ENCODE measurements at places on chromosomes 1 and 21.

GRCh38 chr21:41031701-41032220 lies 136.2 kb upstream of the BACE2 start:
- no peak for DNase-seq

DNA sequence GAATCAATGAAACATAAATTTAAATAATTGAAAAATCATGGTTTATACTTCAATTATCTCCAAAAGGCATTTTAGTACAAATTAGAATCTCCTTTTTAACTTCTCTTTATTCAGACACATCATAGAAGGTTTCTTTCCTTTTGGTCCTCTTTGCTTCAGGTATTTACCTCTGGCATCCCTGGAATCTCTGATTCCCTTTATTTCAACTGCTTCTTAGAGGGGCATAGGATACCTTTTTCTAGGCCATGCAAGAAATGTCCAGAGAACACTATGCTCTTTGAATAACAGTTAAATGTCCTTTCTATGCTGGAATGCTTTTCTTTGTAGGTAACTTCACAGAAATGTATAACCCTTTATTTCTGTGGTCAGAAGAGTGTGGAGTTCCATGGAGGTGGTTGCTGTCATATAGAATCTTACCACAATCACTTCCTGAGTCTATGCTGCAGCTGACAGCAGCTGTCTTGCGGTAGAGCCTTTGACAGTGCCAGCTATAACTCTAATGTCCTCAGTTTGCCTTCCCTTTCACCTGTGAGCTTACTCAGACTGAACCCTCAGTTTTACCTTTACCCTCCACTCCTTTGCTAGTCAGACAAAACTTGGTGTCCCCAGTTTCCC lies 8.6 kb downstream of the LAMC2 start:
- DNase-seq, result no peak

DNA sequence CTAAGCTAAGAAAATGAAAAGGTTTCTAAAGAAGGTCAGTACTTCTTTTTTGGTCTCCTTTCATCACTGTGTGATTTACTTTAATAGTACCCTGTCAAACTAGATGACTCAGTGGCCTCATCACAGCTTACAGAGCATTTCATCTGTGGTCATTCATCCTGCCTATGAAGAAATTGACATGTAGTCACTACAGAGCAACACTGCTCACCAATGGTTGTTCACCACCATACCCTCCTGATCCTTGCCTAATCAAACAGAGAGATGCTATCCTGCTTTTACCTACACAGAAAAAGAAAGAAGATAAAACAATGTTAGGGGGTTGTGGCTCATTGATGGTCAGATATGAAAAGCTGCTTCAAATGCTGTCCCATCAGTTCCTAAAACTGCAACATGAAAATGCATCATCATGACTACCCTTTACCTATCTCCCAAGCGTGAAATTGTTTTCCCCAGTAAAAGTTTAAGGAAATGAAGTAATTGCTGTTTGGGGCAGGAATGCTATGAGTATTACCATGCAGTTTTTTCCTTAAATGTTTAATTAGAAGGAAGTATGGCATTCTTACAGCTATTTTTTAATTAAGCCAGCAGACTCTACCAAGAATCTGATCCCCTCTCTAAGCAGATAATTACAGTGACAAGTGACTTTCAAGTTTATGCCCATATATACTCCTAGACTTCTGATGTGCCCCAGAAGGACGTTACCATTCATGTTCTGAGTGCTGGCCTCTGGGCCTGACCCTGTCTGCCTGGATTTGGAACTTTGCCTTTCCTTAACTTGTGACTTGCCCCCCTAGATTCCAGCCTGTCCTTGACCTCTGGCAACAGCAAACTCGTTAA lies 46.1 kb upstream of the FBXO28 start:
- no peak for DNase-seq

DNA sequence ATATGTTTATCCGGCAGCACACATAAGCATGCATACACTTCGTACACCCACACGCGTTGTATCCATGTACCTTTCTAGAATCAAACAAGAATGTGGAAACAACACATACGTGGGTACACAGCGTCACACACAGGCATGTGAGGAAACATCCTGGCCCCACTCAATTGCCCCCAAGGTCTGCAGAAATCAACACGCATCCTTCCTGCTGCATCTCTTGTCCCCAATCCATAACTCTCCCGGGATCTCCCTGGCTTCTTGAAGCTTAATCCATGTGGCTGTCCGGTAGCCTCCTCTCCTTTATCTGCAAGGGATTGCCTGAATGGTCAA lies 5.5 kb upstream of the TBX15 start:
- no peak for DNase-seq

- no peak for DNase-seq
These were observed 55.0 kb downstream of the FCRL5 start for GRCh38 chr1:157497284-157497683.

GRCh38 chr1:113630340-113631327 lies 128.7 kb downstream of the PHTF1 start:
- DNase-seq, result no peak

DNA sequence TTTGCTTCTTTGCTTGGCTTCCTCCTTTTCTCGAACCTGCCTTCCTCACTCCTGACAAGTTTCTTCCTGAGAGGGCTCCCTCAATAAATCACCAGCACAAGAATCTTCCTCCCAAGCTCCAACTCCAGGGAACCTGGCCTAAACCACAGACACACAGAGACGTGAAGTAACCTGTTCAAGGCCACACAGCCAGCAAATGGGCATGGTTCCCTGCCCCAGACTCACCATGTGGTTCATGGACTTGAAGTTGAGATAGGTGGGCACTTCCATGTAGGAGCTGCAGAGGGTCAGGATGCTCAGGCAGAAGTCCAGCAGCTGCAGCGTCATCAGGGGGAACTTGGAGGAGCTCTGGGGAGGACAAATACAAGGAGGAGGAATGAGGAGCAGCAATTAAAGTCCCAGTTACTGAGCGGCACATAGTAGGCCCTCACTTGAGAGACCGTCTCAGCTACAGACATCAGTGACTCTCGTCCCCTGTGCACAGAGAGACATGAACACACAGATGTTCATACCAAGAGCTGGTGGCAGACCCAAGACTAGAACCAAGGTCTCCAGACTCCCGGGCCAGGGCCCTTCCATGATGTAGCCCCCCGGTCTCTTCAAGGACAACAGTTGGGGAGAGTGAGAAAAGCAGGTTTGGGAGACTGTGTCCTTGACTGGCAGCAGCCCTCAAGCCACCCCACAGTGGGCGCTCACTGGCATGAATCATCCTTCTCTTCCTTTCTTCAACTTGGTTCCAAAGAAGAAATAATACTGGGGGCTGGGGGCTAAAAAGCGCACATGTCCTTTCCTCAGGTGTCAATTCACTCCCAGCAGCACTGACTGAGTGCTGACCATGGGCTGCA lies 15.6 kb upstream of the MATN1 start:
- no peak for DNase-seq

GRCh38 chr1:23174426-23175110 lies 5.9 kb upstream of the LUZP1 start:
- no peak for DNase-seq

DNA sequence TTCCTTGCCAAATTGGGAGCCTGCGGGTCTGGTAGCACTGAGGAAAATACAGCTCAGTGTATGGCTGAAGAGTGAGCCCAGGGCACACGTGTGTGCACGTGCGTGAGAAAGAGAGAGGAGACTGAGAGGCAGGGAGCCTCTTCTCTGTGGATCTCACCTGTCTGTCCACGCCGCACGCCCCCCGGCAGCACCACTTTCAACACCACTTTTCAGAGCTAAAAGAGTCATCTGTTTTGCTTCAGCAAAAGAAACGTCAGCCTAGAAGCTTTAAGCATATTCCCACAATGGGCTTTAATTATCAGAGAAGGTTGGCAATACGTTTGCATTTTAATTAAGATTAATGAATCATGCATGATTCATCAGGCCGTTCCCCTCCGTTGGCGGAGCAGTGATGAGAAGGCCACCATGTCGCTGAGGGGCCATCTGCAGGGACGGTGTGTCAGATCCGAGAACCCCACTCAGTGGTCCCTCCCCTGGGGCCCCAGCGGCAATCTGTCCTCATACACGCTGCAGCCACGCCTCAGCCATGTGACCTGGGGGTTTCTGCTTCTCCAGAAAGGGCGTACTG lies 56.8 kb downstream of the SIK1 start:
- DNase-seq, result no peak

DNA sequence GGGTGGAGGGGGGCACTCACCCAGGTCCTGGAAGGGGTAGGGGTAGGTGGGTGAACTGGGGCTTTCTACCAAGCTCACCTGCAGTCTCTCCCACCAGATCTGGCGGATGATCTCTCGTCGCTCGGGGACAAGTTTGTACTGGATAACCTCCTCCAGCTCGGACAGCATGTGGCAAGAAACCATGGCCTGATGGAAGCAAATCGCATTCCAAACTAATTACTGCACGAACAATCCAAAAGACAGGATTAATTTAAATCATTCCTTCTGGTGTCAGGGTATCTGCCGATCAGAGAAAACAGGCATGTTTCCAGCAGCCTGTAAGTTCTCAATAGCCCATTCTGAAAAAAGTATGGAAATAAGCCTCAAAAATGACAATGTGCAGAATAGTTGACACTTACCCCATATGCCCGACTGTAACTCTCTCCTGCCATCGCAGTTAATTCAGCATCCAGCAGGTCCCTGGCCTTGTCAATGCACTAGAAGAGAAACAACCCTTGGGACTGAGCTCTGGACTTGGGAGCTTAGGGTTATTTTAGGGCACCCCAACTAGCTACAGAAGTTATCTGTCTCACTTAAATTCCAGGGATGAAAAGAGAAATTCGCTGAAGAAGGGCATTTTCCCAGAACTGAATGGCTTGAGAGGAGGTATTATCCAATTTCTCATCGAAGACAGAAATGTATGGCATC lies 44.4 kb upstream of the ANGPTL7 start:
- DNase-seq, result no peak

DNA sequence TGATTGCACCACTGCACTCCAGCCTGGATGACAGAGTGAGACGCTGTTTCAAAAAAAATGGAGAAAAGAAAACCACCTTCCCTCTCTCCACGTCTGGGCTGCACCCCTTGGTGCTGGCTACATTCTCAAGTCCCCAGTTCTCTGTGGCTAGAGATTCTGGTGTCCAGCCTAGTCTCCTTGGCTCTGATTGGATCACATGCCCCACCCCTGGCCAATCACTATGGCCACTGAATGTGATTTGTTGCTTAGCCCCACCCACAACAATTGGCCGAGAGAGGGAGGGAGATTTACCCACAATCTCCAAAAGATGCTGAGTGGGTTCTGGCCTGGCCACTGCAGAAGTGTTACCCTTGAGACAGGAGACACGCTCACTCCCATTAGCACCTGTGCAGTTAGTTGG lies 39.4 kb downstream of the FHAD1 start:
- DNase-seq, result no peak

DNA sequence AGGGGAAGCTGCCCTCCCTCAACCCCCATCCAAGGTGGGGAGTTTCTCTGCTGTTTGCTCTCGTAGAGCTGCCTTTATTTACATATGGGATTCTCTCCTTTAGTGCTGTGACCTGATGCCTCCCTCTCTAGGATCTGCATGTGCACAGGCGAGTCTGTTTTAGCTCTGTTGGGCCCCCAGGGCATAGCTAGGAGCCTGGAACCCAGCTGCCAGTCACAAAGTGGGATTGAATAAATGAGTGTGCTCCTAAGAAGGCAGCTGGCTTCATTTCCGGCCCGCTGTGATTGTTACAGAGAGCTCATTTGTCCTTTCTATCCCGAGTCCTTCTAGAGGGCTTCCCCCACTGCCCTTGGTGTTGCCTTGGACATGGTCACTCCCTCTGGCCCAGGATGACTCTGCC lies 176.6 kb downstream of the GRIK3 start:
- DNase-seq, result no peak

DNA sequence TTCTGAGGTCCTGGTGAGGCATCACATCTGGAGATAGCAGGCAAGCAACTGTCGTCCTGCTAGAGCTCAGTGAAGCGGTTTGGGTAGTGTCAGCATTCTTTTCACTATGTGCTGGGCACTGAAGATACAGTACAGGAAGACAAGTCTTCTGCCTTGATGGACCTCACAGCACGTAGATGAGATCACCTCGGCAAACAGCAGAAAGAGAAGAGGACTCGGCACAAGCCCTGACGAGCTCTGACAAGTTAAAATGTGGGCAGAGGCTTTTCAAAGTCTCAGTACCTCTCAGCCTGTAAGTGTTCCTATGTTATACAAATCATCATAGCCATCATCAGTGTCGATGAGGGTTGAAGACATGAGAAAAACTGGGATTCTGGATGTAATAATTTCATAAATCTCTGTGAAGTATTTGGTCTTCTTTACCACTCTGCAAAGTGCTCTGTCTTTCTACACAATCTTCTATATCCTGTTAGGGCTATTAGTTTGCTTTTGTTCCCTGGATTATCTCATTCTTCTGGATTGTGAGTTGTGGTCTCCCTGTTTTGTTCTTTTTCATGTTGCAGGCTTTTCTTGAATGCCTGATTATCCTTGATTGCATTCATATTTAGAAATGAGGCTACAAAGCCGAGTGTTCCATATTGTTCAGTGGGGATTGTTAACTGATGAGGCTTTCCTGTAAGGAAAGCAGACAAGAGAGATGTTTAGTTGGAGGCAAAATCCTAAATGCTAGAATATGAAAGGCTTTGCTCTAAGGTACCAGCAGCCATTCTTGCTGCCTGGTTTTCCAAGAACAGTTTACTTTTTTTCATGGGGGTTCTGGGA lies 24.2 kb downstream of the MAEL start:
- no peak for DNase-seq

DNA sequence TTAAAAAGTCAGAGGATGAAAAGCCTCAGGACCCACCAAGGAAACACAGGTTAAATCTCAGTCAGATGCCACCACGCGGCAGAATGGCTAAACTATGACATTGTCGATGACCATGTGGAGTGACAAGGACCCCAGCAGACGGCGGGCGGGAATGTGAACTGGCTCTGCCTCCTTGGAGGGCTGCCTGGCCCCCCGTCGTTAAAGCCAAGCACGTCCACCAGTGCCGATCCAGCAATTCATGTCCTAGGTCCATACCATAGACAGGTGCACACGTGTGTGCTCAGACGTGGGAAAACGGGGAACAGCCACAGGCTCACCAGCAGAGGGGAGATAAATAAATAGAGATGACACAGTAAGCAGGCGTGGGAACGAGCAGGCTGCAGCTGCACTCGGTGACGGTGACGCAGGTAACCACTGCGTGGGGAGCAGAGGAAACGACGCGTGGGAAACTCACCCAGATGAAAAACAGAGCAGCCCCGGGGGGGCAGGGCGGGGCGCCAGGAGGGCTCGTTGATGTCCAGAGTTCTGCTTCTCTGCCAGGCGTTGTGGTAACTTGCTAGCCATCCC lies 28.3 kb upstream of the PCBP3 start:
- peak; percentile 74 for DNase-seq

DNA sequence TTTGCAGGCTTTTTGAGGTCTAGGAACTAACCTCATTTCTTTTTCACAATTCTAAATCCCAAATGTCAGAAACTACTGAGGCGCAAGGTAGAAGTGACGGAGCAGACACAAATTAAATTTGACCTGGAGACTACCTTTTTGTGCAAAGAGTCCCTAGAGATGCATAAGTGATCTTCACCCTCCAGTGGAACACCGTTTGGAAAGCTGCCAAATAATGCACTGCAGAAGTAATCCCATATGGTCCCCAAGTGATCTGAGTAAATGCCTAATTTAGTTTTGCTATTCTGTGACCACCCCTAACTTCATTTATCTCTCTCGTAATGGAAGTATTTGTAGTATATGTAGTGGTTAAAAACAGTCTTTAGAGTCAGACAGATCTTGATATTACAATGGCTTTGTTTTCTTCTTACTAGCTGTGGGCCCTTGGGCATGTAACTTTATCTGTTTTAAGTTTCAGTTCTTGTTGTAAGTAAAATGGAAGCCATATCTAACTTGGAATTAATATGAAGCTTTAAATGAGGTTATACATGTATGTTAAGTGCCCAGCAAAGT lies 70.4 kb upstream of the IPO9 start:
- DNase-seq, result no peak

Data from activated CD8-positive, alpha-beta memory T cell treated with anti-CD3 and anti-CD28 coated beads for 1 hour (primary cell).